CD4-positive, alpha-beta memory T cell (primary cell): ENCODE measurements at places on chromosomes 7 and 10. TPM values are rescaled to one million over a fixed set of nuclear protein-coding genes. Genes with fewer than 3 reads are reported as not detected.

DNA sequence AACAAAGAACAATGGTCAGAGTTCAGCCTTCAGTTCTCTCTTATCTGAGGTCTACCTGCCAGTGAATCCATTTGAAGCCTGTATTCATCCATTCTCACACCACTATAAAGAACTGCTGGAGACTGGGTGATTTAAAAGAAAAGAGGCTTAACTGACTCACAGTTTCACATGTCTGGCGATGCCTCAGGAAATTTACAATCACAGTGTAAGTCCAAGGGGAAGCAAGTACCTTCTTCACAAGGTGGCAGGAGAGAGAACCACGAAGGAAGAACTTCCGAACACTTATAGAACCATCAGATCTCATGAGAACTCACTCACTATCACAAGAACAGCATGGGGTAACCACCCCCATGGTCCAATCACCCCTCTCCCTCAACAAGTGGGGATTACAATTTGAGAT is 33.0 kb upstream of the SLC25A13 start:
- no peaks in the 10 kb centered on the region for H3K27me3 ChIP-seq
- no peaks in the 10 kb centered on the region for H3K4me1 ChIP-seq
- no peak overlapping the region for H3K4me3 ChIP-seq

- H3K4me1 ChIP-seq, result no peaks in the 10 kb centered on the region
- no peak overlapping the region for H3K4me3 ChIP-seq
- DNase-seq, result no peak
- H3K27ac ChIP-seq, result no peak overlapping the region
Measured at GRCh38 chr10:127349737-127350136, 153.3 kb upstream of the INSYN2A start.

DNA sequence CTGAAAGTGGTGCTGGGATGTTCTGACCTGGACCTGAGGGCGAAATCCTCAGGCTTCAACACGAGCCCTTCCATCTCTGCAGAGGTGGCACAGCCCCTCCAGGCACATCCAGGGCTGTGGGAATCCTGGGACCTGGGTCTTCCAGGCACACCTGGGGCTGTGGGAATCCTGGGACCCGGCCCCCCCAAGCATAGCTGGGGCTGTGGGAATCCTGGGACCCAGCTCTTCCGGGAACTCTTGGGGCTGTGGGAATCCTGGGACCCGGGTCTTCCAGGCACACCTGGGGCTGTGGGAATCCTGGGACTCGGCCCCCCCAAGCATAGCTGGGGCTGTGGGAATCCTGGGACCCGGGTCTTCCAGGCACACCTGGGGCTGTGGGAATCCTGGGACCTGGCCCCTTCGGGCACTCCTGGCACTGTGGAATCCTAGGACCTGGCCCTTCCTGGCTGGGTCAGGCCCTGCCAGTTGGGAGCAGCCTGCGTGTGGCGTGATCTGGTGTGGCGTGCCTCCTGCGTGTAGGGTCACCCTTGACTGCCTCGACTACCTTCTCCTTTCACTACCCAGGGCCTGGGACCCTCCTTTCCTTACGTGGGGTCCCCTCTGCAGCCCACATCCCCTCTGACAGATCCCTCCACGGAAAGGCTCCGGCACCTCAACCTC is 124.0 kb downstream of the WDR37 start:
- H3K27ac ChIP-seq, result no peak overlapping the region
- no peaks in the 10 kb centered on the region for H3K4me1 ChIP-seq
- H3K36me3 ChIP-seq, result no peaks in the 10 kb centered on the region
- no peak overlapping the region for H3K4me3 ChIP-seq
- H3K27me3 ChIP-seq, result no peaks in the 10 kb centered on the region

DNA sequence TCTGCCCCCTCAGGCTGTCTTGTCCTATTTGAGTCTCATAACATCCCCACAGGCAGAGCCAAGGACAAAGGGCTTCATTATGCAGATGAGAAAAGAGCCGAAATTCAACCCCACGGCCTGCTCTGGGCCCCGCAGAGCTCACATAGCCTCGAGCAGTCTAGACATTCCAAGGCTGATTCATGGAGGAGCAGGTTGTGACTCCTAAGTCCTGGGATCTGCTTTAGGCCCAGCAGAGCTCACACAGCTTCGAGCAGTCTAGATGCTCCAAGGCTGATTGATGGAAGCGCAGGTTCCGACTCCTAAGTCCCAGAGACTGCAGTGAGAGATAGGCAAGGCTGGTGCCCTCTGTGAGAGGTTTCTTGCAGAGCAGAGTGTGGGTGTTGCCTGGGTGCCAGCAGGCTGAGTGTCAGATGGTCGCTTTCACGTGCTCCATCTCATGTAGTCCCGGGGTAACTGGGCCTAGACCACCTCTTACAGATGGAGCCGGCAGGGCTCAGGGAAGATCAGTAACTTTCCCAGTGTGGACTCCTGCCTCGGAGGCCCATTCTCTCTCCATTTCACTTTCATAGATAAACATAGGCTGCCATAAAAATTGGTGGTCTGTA is 436.1 kb upstream of the FOXK1 start:
- H3K27me3 ChIP-seq, result no peaks in the 10 kb centered on the region
- H3K27ac ChIP-seq, result no peak overlapping the region
- H3K4me3 ChIP-seq, result no peak overlapping the region
- no peak for DNase-seq
- no peaks in the 10 kb centered on the region for H3K4me1 ChIP-seq

DNA sequence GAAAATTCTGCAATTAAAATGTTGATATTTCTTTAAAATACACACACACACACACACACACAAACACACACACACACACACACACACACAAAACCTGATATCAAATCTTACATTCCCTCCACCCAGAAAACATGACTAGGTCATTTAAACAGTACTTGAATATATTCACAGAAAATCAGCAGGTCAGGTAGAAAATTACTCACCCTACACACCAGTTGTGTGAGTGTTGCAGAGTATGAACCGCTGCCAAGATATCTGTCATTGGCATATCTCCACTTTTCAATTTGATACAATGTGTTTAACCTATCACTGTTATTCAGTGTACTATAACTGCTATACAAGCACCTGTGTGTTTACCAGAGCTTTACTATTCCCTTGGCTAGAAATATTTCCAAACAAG is 283.6 kb upstream of the LRRTM3 start:
- no peaks in the 10 kb centered on the region for H3K36me3 ChIP-seq
- H3K27me3 ChIP-seq, result no peaks in the 10 kb centered on the region
- H3K4me3 ChIP-seq, result no peak overlapping the region
- no peaks in the 10 kb centered on the region for H3K4me1 ChIP-seq
- no peak overlapping the region for H3K27ac ChIP-seq

DNA sequence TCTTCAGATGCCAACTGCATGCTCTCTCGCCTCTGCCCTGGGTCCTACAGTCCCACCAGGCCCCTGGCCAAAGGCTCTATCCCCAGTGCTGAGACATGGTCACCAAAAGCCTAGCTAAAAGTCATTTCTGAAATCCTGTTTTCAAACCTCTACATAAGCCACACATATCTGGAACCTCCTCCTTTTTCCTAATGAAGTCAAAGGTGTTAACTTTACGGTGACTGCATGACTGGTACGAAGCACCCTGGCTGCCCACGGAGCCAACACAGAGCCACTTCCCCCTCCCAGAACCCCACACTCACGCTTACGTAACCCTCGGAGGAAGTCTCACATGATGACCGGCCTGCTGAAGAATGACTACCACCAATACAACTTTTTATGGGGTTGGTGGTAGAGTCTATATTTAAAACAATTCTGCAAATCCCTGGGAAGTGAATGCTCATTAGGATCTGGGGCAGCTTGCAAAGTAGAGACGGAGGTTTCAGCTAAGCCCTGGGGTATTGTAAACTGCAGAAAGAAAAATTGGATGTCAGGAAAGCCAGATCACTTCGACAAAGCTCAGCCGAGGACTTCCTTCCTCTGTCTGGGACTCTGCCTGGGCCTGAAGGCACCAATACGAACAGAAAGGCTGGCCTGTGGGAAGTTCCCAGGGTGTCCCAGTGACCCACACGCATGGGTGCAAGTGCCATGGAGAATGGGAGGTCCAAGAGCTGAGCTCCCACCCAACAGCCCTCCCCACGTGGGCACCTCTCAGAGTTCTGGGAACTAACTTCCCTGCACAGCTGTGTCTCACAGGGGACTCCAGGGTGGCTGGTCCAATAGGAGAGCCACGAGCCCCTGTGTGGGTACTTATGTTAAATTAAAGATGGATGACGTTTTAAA is 50.7 kb downstream of the PDGFA start:
- DNase-seq, result no peak
- no peaks in the 10 kb centered on the region for H3K36me3 ChIP-seq
- no peak overlapping the region for H3K4me3 ChIP-seq
- H3K4me1 ChIP-seq, result no peaks in the 10 kb centered on the region
- no peaks in the 10 kb centered on the region for H3K27me3 ChIP-seq

DNA sequence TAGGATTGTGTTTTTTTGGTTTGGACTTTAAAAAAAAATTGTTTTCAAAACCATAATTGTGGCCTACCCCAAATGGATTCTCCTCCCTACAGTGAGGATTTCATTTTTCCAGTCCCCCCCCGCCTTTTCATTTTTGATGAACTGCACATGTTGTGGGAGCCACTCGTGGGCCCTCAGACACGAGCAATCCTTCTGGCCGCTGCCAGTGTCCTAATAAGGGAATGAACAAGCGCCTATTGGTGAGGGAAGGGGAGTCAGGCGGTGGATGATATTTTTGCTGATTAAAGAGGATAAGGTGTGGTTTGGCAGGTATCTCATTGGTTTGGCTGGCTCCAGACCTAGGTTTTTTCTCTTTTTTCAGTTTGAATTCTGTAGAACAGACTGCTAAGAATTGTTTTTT is 78.7 kb upstream of the AGBL3 start:
- no peak overlapping the region for H3K4me3 ChIP-seq
- DNase-seq, result no peak
- no peak overlapping the region for H3K27ac ChIP-seq
- no peaks in the 10 kb centered on the region for H3K36me3 ChIP-seq

DNA sequence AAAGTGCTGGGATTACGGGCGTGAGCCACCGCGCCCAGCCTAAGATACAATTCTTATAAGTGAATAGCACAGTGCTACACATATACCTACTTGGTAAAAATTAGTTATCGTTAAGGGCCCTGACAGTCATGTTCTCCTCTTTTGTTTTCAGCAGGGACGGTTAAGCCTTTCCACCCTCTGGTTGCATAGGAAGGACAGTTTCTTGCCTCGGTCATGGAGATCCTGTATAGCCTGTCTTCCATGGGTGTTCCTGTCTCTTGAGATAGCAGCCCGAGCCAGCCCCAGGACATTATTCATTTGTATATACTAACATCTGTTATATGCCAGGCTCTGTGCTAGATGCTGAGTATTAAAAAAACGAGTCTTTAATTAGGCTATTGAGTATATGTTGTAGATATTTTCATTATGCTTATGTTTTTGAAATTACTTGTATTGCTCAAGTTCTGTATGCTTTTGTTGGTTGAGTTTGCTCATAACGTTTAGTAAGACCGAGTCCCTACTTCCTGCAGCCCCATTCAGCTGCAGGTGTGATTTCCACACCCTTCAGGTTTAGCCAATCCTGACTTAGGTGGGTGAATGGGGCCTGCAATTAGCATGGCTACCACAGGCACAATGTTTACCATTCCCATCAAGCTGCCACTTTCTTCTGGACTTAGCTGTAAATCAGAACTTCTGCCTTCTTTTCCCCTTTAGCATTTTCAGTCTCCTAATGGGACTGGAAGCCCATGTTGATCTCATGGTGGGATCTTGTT is 24.8 kb downstream of the CCSER2 start:
- H3K27ac ChIP-seq, result no peak overlapping the region
- H3K27me3 ChIP-seq, result no peaks in the 10 kb centered on the region
- no peak overlapping the region for H3K4me3 ChIP-seq
- H3K4me1 ChIP-seq, result peaks cover 62% of the 10 kb centered on the region
- H3K36me3 ChIP-seq, result no peaks in the 10 kb centered on the region

- DNase-seq, result no peak
- no peaks in the 10 kb centered on the region for H3K4me1 ChIP-seq
- H3K27me3 ChIP-seq, result no peaks in the 10 kb centered on the region
- H3K4me3 ChIP-seq, result no peak overlapping the region
- no peaks in the 10 kb centered on the region for H3K36me3 ChIP-seq
Measured at GRCh38 chr10:119250641-119251314, 43.4 kb downstream of the GRK5 start.

- no peak overlapping the region for H3K27ac ChIP-seq
- no peaks in the 10 kb centered on the region for H3K4me1 ChIP-seq
- H3K27me3 ChIP-seq, result no peaks in the 10 kb centered on the region
- no peaks in the 10 kb centered on the region for H3K36me3 ChIP-seq
- H3K4me3 ChIP-seq, result no peak overlapping the region
Measured at GRCh38 chr7:46723742-46724141, 802.7 kb upstream of the IGFBP3 start.

GRCh38 chr10:114932945-114933344 is 5.0 kb upstream of the TRUB1 start:
- H3K27me3 ChIP-seq, result peaks cover 4% of the 10 kb centered on the region
- H3K4me3 ChIP-seq, result no peak overlapping the region
- no peaks in the 10 kb centered on the region for H3K4me1 ChIP-seq
- H3K36me3 ChIP-seq, result no peaks in the 10 kb centered on the region
- no peak overlapping the region for H3K27ac ChIP-seq
- no peak for DNase-seq

DNA sequence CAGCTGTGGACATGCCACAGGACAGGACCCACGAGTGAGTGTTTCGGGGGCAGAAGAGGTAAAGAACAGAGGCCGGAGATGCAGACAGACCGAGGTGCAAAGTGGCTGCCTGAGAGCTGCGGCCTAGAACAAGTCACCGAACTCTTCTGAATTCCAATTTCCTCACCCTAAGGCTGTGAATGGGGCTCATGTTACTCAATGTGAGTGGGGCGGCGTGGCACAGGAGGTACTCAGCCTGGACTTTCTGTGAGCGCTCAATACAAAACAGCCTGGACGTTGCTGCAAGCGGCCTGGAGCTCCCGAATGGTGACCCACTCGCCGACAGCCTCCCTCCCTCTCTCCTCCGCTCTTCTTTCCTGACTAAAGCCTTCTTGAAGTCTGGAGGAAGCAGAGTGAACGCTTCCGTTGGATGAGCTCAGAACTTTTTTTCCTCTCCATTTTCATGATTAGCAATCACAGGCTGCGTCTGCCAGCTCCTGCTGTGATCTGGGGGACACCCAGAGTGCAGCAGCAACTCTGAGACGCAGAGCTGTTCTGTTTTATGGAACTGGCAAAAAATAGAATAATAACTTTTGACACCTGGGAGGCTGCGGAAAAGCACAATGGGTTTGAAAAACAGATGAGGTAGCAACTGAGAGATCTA is 108.5 kb downstream of the PTPRN2 start:
- H3K27me3 ChIP-seq, result no peaks in the 10 kb centered on the region
- no peak overlapping the region for H3K4me3 ChIP-seq
- no peak overlapping the region for H3K27ac ChIP-seq
- no peaks in the 10 kb centered on the region for H3K4me1 ChIP-seq
- no peaks in the 10 kb centered on the region for H3K36me3 ChIP-seq

DNA sequence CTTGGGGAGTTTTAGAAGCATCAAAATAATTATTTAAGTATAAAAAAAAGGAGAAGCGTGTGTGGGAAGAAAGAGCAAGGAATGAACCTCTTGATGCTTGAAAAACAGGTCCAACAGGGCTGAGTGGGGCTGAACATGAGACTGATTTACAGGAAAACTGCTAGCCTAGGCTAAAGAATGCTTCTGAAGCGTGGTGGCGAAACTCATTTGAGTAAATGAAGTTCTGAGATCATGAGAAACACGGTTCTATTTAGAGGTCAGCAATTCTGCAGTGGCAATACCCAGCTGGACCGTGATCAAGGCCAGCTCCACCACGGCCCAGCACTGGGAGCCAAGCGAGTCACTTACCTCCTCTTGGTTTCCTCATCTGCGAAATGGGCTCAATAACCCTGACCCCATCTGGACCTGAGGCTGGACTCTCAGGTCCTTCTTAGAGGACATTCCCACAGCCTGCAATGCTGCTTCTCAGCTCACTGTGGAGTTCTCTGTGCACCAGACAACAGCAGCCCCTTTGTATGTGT is 140.1 kb upstream of the ADAM12 start:
- no peak overlapping the region for H3K27ac ChIP-seq
- no peaks in the 10 kb centered on the region for H3K36me3 ChIP-seq
- no peaks in the 10 kb centered on the region for H3K27me3 ChIP-seq

UCN3 gene
- total RNA-seq, result not detected

SPDYE5 gene
- 0.29 TPM for total RNA-seq

AFAP1L2 gene
- 2.5 TPM for total RNA-seq

PLAC9 gene
- not detected for total RNA-seq

SUN1 gene
- total RNA-seq, result 198 TPM
